Immature natural killer cell (primary cell): ENCODE measurements at places on chromosomes 3 and 15.

GRCh38 chr3:111758642-111759041 lies 100.4 kb upstream of the PHLDB2 start:
- no peak for DNase-seq
- H3K27ac ChIP-seq, result no peak overlapping the region
- H3K4me1 ChIP-seq, result no peaks in the 10 kb centered on the region
- no peak overlapping the region for H3K4me3 ChIP-seq
- H3K27me3 ChIP-seq, result no peaks in the 10 kb centered on the region

- DNase-seq, result no peak
- H3K36me3 ChIP-seq, result no peaks in the 10 kb centered on the region
- H3K27ac ChIP-seq, result no peak overlapping the region
- H3K4me1 ChIP-seq, result no peaks in the 10 kb centered on the region
Observed at GRCh38 chr3:118912188-118912587, 122.5 kb downstream of the IGSF11 start.

DNA sequence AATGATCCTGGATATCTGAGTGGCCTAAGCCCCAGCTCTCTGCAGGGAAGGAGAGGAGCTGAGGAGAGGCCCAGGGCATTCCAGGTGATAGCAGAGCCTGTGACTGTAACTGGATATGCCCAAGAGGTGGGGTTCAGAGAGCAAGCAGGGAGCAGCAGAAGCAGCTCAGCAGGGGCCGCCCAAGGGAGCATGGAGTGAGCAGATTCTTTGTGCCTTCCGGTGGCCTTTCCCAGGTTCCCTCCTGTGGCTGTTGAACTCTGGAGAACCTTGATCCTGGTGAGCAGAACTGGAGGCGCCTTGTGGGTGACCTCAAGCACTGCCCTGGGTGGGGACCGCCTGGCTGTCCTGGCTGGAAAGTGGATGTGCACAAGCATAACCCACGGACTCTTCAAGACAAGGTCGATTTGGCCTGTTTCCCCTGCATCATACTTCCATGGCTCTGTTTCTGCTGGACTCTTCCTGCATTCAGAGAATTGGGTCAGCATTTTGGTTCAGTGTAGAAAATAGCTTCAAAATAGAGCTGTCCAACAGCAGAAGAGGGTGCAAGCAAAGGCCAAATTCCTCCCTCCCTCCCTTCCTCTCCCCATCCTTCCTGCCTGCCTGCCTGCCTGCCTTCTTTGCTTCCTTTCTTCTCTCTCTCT lies 76.1 kb downstream of the ARNT2 start:
- no peaks in the 10 kb centered on the region for H3K36me3 ChIP-seq
- H3K4me1 ChIP-seq, result no peaks in the 10 kb centered on the region
- no peak overlapping the region for H3K4me3 ChIP-seq
- no peak overlapping the region for H3K27ac ChIP-seq
- DNase-seq, result no peak
- H3K27me3 ChIP-seq, result no peaks in the 10 kb centered on the region

DNA sequence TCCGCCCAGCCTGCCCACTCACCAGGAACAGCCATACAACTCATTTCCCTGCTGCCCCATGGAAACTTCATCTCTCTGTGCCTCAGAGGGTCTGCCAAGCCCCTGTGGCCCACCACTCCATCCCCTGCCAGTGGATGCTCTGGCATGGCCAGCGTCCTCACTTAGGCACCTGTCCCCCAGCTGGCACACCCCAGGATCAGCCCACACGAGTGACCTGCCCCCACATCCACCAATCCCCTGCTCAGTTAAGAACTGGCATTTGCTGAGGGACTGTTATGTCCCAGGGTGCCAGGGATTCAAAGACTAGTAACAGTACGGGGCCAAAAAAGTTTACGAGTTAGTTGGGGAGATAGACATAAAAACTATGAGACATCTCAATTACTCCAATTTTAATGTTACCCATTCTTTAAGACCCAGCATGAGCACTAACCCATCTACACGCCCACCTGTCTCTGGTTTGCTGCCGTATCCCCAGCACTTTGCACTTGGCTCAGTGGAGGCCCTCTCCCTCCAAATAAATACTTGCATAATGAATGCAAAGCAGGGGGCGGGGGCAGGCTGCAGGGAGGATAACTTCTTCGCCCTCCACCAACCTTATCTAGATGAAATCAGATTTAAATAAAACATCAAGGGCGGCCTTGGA lies 11.6 kb upstream of the BAHD1 start:
- H3K27me3 ChIP-seq, result peaks cover 1% of the 10 kb centered on the region
- H3K4me3 ChIP-seq, result no peak overlapping the region
- no peak for DNase-seq
- peaks cover 3% of the 10 kb centered on the region for H3K36me3 ChIP-seq
- no peak overlapping the region for H3K27ac ChIP-seq
- no peaks in the 10 kb centered on the region for H3K4me1 ChIP-seq

DNA sequence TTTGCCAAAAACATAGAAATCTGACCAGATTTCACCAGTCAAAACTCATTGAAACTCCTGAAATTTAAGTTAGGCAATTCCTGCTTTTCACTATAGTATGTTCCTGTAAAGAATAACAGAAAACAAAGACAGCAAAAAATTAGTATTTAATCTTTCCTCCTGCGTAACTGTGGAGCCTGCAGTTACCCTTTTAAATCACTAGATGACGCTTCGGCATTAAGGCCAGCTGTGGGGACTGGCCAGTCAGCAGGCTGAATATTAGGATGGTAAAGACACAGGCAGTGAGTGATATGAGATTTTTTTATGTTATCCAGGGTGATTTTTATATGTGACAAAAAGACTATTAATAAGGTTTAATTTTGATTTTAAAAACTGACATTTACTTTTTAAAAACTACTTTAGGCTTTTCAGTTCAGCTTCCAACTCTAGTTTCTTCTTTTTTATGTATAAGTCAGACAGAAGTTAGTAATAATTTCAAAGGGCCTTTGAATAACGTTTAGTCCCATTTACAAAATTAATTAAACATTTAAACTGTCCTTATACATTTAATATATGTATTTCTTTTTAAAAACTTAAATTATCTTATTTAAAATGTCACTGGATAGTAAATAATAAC lies 165.1 kb downstream of the PPM1L start:
- no peaks in the 10 kb centered on the region for H3K27me3 ChIP-seq
- H3K4me3 ChIP-seq, result no peak overlapping the region
- no peaks in the 10 kb centered on the region for H3K36me3 ChIP-seq
- no peak for DNase-seq
- H3K27ac ChIP-seq, result no peak overlapping the region
- peaks cover 67% of the 10 kb centered on the region for H3K4me1 ChIP-seq
